ENCODE measurements at places on chromosomes 4 and X.

GRCh38 chr4:121168446-121169281 lies 4.5 kb upstream of the TNIP3 start:
- no peak for DNase-seq

GRCh38 chr4:20046931-20047677 lies 204.6 kb upstream of the SLIT2 start:
- DNase-seq, result no peak

DNA sequence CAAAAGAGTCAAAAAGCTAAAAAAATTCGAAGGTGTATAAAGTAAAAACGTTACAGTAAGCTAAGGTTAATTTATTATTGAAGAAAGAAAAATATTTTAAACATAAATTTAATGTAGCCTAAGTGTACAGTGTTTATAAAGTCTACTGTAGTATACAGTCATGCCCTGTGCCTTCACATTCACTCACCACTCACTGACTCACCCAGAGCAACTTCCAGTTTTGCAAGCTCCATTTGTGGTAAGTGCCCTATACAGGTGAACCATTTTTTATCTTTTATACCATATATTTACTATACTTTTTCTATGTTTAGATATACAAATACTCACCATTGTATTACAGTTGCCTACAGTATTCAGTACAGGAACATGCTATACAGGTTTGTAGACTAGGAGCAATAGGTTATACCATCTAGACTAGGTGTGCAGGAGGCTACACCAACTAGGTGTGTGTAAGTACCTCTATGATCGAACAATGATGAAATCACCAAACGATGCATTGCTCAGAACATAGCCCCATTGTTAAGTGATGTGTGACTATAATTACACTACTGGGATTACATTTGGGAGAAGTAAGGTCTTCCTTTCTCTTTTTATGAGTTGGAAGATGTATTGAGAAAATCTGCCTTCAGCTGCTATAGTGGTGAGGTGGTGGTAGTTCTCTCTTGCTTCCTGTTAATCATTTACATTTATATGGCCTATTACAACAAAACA lies 27.2 kb downstream of the TMSB4X start:
- no peak for DNase-seq

- DNase-seq, result no peak
These were observed 6.0 kb downstream of the PDLIM5 start for GRCh38 chr4:94457692-94458106.

DNA sequence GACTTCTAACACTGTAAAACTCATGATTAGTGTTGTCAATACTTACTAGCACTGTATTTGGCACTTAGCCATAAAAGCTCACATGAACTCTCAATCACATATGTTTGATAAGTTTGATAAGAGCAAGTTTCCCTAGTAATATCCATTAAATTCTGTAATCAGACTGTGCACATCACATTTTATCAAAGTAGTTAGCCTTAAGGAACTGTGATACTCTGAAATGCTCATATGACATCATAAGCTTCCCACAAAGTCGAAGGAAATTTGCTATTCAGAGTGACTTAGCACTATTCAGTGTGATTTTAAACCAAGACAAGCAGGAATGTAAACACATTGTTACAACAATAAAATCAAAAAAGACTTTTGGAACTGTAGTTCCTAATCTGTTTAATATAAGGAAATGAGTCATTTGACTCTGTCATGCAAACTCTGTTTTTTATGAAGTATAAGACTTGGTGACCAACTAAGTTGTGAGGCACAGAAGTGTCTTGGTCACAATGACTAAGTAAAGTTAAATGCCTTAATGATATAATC lies 6.7 kb downstream of the SLC7A11 start:
- no peak for DNase-seq

GRCh38 chr4:151567056-151567455 lies 158.1 kb downstream of the FHIP1A start:
- DNase-seq, result no peak

DNA sequence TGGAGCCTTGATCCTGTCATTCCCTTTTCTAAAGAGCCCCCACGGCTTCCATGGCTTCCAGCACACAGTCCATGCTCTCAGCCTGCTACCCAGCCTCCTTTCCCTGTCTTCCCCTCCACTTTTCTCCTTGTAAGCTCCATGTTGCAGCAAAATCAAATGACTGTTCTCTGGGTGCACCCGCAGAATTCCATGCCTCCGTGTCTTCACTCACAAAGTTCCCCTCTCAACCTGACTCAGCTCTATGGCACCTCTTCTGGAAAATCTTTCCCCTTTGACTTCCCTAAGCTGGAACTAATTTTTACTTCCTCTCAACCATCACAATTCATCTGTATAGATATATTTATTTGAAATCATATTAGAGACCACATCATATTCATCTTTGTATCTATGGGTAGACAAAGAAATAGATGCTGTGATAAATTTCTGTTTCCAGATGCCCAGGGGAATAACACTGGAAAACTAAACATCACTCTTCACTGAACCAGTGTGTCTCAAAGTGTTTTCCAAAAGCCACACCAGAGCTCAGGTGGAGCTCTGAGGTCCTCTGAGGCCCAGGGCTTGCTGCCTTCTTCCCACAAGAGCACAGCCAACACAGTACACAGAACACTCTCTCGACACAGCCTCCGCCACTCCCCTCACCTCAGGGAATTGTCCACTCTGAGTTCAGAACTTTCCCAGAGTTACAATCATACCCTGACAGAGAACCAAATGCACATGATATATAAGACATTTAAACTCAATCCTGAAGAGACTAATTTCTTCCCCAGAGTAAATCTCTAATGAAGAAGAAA lies 3.3 kb downstream of the SETD7 start:
- DNase-seq, result no peak

DNA sequence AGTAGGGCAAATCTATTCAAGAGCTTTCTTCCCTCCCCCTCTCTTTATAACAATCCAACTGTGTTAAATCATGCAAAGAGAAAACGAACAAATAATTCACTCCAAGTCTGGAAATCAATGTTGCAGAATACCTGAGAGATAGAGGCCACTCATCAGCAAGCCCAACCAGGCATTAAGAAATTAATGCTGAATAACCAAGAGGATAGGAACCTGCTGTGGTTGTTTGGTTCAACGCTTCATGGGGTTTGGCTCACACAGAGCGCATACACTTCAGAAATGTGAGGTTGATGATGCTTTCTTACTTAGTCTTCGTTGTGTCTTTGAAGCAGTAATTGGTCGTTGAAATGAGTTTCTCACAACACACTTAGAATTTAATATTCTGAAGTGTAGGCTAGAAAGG lies 1540.0 kb upstream of the PABPC4L start:
- DNase-seq, result no peak

- DNase-seq, result no peak
These were observed 599.1 kb downstream of the RPA4 start for GRCh38 chrX:97482666-97483300.

- DNase-seq, result no peak
These were observed 30.7 kb downstream of the CDKL2 start for GRCh38 chr4:75599647-75600046.

- DNase-seq, result no peak
These were observed 6.3 kb downstream of the FNIP2 start for GRCh38 chr4:158775091-158775651.

Data from cerebellum (tissue), 4 donors.